Activated T-helper 17 cell treated with anti-CD3 and anti-CD28 coated beads, Interleukin-2, amount 50 U/mL, for 72 hours (primary cell): ENCODE measurements at places on chromosomes 1 and 21. TPM values are rescaled to one million over a fixed set of nuclear protein-coding genes. Genes with fewer than 3 reads are reported as not detected.

Gene CFAP45
- 0.78 TPM for total RNA-seq

Gene ERVH48-1
- total RNA-seq = 0.13 TPM

Gene FAM3B
- total RNA-seq = not detected

Gene SHISAL2A
- 8.9 TPM for total RNA-seq

Gene CYP4A11
- total RNA-seq = not detected

Gene KIF26B
- total RNA-seq = not detected

- ATAC-seq = no peak
Observed at GRCh38 chr1:24117722-24118409, 5.9 kb upstream of the MYOM3 start.

DNA sequence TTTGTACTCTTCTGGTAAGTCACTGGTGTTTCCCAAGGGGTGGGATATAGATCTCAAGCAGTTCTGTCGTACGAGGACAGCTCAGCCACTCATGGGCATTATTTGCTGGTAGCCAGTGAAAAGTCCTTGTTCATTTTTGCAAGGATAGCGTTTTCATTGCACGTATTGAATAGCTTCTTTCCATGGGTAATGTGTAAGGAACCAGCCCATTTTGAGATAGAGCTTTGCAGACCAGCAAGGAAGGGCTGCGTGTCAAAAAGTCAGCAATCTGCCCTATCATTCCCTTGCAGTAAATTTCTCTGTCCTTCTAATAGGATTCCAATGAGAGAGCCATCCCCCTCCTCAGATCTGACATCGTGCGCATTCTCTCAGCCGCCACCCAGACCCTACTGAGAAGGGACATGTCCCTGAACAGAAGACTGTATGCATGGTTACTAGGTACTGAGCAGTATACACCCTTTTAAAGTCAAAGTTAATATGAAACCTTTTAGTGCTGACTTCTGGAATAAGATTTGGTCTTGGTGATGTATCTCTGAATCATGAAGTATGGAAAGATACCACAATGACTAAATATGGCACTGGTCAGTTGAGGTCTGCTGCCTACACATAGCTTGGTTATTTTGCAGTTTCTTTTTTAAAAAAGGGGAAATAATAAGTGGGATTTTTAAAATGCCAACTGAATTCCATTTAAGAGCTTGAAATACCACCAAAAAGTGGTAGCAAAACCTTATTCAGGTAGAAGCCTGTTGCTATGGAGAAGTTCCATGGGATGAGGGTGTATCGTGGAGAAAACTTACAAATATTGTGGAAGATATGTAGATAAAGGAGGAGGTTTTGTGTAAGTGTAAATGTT, 55.3 kb downstream of the DOP1B start:
- peak; percentile 74 for ATAC-seq

- no peak for ATAC-seq
Observed at GRCh38 chr21:16076465-16076864, 346.7 kb downstream of the USP25 start.

DNA sequence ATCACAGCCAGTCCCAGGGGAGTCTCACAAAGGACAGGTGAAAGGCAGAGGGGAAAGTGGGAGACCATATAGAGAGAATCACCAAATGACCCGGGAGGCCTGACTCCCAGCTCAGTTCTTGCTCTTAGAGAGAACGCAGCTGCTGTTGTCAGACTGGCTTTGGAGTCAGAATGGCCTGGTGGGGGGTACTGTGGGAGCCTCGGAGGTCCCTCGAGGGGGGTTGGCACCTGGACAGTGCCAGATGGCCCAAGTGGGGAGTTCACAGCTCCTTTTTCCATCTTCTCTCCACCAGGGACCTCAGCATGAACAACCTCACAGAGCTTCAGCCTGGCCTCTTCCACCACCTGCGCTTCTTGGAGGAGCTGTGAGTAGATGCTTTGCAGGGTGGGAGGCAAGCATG, 31.5 kb downstream of the LGR6 start:
- no peak for ATAC-seq

DNA sequence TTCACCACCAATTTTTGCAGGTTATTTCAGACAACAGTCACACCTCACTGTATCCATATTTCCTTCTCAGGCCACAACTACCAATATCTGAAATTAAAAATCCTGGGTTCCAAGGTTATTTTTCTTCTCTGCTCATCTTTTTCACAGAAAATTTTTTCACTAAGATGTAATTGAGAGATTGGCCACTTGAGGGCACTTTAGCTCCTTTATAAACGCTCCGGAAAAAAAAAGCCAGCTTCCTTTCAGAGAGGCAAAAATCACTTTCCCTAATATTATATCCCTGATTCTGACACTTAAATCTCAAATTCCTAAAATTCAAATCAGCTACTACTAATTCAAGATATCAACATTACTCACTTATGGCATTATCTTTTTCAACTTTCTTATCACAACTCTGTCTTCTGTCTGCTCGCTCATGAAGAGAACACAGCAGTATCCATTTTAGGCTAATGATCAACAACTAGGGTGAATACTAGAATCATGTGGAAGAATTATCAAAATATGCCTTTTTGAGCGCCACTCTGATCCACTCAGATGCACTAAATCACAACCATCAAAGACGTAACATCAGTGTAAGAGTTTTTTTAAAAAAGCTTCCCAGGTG, 101.4 kb upstream of the RGS1 start:
- no peak for ATAC-seq

DNA sequence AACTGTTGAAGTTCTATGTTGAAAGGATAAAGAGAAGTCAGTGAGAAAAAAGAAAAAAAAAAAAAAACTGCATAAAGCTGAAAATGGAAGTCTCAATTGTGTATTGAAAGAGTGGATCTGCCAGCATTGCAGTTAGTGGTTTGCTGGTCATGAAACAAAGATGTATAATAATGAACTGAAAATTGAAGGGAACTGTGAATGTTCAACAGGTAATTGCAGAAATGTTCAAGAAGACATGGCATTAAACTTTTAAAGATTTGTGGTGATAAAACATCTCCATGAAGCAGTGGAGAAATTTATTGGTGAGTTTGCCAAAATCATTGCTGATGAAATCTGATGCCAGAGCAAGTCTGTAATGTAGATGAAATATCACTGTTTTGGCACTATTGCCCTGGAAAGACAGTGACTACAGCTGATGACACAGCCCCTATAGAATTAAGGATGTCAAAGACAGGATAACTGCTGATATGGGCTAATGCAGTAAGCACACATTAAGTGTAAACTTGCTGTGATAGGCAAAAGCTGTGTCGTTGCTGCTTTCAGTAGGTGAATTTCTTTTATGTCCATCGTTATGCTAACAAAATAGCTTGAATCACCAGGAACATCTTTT, 71.0 kb downstream of the RD3 start:
- ATAC-seq = no peak

GRCh38 chr1:119084798-119085197, 55.7 kb downstream of the WARS2 start:
- ATAC-seq = no peak

- ATAC-seq = no peak
Observed at GRCh38 chr1:237134929-237135328, 92.9 kb downstream of the RYR2 start.

DNA sequence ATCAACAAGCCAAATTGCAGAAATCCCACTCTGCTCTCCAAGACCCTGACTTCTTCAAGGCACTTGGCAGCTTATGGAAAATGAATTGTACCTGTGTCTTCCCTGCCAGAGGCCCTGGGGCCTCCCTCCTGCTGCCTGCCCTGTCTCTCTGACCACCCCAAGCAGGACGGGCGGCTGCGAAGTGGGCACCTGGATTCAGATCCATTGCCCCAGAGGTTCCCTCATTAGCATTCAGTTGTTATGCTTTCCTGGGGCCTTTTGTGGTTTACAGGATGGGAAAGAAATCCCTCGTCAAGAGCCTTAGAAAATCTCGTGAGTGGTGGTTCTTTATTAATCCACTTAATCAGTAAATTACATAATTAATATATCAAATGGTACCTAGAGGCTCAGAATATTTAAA, 179.3 kb downstream of the TNR start:
- ATAC-seq = no peak

DNA sequence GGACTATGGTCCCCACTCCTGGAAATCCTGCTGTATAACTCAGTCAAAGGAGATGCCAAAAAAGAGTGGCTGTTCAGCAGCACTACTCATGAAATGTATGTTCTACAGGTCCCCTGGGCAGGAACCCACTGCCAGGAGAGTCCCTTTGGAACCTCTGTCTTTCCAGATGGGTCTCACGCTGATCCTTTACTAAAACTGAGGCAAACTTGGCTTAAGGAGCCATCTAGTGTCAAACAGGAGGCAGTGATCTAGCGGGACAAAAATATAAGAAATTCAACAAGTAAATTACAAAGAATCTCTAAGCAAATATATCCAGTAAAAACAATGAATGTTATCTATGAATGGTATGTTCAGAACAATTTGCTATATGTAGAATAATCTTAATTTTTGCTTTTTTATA, 80.5 kb upstream of the PRMT6 start:
- no peak for ATAC-seq

DNA sequence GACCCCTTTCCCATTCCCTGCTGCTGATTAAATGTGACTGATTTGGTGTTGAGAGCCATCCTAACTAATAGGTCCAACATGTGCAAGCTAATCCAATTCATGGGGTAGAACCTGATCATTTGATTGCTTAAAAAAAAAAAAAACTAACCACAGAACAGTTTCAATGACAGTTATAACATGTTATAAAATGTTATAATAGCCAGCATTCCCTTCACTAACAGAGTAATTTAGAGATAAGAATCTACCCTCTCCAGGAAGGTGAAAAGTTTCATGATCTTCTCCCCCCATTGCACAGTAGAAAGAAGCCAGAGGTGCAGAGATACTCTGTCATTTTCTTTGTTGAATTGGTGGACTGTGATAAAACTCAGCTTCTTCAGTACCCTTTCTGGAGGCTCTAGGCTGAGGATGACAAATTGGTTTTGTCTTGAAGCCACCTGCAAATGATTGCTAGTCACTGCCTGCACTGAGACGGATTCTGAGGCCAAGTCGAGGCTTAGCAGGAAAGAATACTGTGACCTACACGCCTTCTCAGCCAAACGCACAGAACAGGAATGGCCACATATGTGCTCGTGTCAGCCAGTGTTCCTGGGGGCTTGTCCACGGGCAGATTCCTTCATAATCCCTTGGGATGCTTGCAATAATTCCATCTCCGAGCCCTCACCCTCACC, 215.7 kb upstream of the IRF2BP2 start:
- no peak for ATAC-seq

GRCh38 chr1:202315576-202316168, 26.1 kb downstream of the UBE2T start:
- peak; percentile 85 for ATAC-seq

DNA sequence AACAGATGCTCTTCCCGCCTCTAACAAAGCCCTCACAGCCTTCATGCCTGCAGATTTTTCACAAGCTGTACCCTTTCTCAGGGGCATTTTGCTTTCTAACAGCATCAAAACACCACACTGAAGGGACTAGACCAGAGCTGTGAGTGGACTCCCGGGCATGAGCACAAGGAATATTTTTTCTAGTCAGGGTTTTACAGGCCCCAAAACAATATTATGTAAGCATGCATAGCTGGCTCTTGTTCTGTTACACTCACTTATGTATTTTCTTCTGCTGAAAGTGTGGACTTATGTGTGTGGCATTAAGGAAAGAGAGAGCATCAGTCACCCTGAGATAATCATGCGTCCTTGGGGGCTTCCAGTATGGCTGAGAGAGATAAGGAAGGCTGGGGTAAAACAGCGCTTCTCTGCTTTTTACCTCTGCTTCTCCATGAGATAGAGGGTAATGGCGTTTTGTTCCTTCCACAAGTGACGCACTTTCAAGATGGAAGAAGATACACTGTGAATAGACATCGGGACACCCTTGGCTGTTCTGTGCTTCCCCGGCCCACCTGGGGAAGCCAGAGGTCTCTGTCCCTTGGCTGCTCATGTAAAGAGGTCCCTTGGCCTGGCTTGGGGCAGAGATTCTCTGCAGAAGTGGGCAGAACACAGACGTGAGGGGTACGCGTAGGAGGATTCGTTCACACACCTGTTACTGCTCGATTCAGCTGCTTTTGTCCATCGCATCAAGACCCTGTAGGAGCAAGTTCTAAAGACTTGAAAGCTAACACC, 266.7 kb upstream of the RAB4A start:
- no peak for ATAC-seq

DNA sequence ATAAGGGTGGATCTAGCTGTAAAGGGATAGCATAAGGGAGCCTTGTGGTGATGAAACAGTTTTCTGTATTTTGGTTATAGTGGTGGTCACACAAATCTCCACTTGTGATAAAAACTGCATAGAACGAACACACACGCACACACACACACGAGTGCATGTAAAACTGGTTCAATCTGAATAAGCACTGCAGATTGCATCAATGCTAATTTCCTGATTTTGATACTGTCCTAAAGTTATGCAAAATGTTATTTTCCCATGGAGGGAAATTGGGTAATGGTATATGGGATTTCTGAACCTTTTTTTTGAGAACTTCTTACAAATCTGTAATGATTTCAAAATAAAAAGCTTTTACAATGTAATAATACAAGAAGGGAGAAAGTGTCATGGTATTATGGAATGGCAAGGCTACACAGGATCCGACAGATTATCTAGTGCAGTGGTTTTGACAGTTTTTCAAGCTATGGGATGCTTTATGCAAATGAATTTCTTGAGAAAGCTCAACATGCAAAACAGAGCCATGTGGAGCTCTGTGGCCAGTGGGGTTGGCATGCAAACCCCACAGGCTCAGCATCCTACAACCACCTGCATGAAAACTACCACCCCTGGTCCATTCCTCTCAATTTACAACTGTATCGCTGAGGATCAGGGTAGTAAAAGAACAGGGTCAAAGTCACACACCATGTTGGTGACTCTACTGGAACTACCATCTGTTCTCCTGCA, 18.8 kb downstream of the SLC41A1 start:
- ATAC-seq = no peak

DNA sequence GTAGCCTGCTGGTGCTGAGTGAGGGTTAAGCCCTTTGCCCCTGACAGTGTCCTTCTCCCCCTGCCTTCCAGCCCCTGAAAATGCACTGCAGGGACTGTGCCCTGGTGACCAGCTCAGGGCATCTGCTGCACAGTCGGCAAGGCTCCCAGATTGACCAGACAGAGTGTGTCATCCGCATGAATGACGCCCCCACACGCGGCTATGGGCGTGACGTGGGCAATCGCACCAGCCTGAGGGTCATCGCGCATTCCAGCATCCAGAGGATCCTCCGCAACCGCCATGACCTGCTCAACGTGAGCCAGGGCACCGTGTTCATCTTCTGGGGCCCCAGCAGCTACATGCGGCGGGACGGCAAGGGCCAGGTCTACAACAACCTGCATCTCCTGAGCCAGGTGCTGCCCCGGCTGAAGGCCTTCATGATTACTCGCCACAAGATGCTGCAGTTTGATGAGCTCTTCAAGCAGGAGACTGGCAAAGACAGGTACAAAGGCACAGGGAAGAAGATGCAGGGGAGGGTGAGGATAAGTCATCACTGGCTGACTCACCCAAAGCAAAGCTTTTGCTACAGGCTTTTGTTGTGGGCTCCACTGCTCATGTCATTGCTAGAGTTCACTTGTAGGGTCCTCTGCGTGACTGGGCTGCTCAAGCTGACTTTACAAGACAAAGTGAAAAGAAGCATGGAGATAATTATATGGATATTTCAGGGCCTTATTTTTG, 174.9 kb downstream of the PIGK start:
- peak; percentile 16 for ATAC-seq

- ATAC-seq = peak; percentile 82
Observed at GRCh38 chr1:17405898-17406759, 33.3 kb downstream of the RCC2 start.
